ENCODE measurements at places on chromosomes 3 and 15.
A peak's percentile ranks its signal among the peaks of the same experiment; 100 is the strongest.

DNA sequence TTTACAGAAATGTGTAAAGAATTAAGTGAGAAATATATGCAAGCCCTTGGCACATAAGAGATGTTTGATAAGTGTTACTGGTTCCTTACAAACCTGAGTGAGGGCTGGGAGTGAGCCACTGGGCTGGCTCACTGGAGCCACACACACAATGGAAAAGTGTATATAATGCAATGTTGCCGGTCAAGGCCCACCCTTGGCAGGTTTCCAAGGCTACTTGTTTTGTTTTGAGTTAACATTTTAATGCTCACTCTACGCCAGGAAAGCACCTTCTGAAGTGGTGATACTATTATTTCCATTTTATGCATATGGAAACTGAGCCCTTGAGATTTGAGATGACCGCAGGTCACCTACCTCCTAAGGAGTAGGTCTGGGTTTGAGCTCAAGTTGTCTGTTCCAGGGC, 71.8 kb upstream of the FHIT start:
- DNase-seq = no peak

DNA sequence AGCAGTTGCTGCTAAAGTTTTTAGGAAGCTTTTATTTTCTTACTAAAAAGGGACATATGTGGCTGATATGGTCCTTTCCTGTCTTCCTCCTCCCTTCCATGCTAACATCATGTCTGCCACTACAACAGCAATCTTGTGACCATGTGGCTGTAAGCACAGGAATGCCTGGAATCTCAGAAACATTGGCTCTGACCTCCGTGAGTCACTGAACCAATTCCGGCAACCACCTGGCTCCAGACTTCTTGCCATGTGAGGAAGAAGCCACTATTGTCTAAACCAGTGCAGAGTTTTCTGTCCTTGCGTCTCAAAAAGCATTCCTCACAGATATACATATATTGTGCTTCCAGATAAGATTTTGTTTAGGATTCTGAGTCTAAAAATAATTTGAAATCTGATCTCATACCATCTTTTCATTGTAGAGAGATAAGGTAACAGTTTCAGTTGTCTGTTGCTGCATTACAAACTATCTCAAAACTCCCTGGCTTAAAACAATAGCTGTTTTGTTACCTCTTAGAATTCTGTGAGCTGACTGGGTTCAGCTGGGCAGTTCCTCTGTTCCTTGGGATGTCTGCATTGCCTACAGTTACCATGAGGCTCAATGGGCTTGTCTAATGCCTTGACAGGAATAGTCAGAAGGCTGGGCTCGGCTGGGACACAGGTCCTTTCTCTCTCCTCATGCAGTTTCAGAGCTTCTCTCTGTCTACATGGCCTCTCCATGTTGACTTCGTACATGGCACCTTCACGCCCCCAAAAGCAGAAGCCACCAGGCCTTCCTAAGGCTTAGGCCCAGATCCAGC, 77.3 kb upstream of the MAGI1 start:
- no peak for DNase-seq

DNA sequence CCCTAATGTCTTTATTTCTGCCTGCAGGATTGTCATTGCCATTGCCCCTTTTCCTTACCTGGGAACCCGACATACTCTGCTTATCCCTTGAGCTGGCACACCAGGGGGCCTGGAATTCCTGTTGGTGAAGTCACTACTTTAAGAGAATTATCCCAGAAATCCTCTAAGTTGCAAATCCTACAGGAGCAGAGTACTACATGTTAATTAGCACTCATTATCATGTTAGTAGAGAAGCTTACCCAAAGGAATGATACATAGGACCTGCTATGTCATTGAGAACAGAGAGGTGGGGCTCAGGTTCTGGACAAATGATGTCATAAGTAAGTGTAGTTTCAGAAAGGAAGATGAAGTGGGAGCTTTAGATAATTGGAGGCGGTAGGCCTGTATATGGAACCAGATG, 27.4 kb downstream of the SCG5 start:
- DNase-seq = no peak

DNA sequence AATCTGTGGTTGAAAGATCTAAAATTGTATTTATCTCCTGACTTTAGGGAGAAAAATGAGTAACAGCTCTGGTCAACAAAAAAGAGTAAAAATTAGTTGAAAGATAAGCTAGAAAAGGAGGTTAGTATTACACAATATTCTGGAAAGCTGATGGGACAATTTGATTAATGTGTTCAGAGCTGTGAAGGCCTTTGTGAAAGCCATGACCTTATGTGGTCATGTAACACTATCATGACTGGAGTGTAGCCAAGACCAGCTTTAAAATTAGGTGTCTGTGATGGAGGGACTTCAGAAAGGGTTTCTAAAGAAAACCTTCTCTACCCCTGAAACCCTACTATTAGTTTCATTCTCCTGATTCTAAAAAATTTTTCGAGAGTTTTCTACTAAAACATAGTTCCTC, 127.2 kb downstream of the NFKBIZ start:
- no peak for DNase-seq

GRCh38 chr3:156264771-156265170, 144.4 kb downstream of the KCNAB1 start:
- no peak for DNase-seq

- no peak for DNase-seq
Observed at GRCh38 chr15:66773129-66773873, 71.3 kb downstream of the SMAD6 start.

- DNase-seq = no peak
Observed at GRCh38 chr15:67968564-67968963, 85.6 kb upstream of the PIAS1 start.

GRCh38 chr3:66001626-66002025, 37.1 kb downstream of the MAGI1 start:
- DNase-seq = no peak

DNA sequence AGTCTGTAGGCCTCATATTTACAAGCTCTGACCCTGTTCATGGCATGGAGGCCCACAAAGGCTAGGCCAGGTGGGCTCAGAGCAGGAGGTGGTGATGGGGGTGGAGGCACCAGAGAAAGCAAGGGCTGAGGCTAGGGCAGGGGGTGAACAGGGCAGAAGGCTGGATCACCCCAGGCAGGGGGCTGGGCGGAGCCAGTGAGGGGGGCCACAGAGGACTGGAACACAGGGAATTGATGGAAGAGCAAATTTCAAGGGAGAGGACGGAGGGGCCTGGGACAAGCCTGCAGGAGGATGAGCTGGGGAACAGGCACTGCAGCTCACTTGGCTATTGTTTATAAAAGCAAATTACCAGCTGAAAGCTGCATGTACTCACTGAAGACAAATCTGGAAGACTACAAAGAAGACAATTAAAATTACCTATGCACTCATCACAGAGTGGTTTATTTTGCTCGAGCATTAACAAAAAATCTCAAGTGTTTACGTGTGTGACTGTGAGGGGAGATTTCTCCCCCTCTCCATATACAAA, 11.0 kb downstream of the TNFAIP8L3 start:
- DNase-seq = no peak

GRCh38 chr3:21860657-21861056, 109.6 kb upstream of the ZNF385D start:
- DNase-seq = no peak

- DNase-seq = no peak
Observed at GRCh38 chr3:64612082-64612860, 75.5 kb downstream of the ADAMTS9 start.

DNA sequence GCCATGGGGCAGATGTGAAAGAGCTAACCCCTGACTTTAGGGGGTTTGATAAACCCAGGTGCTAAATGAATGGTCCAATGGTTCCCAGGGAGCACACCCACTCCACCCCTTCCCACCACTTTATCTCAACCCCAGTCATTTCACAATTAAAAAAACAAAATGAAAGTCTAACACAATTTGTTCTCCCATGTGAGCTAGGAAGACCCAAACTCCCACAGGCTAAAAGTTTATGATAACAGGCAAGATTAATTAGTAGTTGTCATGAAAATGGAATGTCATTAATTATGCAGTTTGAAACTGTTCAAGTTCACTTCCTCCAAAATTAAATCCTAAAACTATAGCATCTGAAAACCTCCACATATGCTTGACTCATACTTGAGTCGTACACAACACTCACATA, 63.3 kb upstream of the TPM1 start:
- no peak for DNase-seq

DNA sequence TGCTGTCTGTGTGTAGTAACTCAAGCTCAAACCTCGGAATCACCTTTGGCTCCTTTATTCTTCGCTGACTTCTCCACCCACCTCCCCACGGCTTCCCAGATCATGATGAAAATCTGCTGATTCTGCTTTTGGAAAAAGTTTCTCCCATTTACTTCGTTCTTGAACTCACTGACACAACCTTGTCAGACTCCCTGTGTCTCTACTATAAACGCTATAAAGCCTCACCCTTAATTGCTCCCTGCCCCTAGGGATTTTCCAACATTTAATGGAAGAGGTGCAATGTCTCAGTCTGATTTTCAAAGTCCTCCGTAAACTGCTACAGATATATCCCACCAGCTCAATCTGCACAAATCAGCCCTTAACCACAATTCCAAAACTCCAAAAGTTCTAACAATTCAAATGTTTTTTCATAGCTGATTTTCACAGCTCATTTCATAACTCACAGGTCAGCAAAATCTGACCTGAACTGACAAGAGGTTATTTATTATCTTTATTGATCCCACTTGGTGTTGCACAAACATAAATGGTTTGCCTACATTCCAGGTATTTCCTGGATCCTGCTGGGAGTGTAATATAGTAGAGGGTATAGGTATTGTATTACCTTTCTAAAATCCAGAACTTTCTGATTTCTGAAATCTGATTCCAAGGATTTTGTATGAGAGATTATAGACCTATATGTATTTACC, 129.4 kb downstream of the PLD1 start:
- DNase-seq = no peak

- no peak for DNase-seq
Observed at GRCh38 chr3:125003369-125003853, 52.4 kb downstream of the HEG1 start.

GRCh38 chr3:52704611-52705437, 767 bp downstream of the GLT8D1 start:
- DNase-seq = no peak

GRCh38 chr3:183768114-183768513, 57.3 kb downstream of the MAP6D1 start:
- no peak for DNase-seq

GRCh38 chr3:51942603-51943450, 664 bp downstream of the PARP3 start:
- DNase-seq = peak; percentile 56

DNA sequence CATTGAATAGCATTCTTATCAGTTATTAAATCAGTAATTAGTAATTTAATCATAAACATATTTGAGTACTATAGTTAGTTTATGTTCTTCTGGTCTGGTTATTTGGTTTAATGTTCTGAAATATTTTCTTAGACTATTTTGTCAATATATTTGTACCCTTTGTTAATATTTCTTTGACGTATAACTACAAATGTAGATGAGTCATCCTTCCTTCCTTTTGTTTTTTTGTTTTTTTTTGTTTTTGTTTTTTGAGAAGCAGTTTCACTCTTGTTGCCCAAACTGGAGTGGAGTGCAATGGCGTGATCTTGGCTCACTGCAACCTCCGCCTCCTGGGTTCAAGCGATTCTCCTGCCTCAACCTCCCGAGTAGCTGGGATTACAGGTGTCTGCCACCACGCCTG, 17.4 kb upstream of the EIF3J start:
- no peak for DNase-seq

DNA sequence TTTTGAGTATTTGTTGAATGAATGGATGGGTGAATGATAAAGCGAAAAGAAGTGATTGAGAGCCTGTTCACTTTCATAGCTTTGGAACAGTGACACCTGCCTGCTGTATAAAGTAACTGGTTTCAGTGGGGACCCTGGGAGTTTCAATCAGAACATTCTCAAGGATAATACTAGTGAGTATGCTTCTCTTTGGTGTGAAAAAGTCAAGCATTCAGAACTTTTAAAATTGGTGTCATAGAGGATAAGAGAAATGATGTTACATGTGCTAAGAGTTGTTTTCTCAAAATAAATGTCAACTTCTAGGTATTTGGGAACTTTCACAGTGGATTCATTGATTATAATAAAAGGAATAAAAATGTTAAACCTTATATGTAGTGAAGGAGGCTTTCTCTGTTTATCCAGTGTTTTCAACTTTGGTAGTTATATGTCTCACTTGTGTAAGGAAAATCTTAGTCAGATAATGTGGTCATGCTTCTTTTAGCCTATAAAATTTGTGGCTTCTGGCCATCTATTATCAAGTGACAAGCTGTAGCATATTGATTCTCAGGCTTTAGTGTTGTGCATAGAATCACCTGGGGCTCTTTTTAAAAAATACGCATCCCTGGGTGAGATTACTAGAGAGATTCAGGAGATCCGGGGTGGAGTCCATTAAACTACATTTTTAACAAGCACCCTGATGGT, 11.9 kb downstream of the LRCH3 start:
- DNase-seq = no peak

GRCh38 chr15:59317211-59317610, 55.5 kb downstream of the MYO1E start:
- DNase-seq = no peak

- no peak for DNase-seq
Observed at GRCh38 chr15:98743177-98743576, 94.8 kb downstream of the IGF1R start.

DNA sequence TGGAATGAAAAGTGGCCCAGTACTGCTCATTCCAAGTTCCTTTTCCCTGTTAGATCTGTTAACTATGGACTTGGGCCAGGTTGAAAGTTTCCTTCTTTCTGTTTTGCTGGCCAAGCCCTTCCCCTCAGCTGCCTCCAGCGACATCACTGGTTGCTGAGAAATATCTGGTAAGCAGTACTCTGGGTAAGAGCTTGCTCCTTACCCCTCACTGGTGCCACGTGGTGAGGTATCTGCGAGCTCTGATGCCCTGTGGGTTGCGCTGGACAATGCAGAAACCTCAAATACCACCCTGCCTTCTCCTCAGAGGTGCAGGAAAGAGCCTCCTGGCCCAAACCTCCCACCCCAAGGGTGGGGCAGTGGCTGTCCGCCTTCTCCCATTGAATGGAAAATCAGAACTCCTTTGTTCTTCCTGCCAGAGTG, 42.9 kb upstream of the APH1B start:
- no peak for DNase-seq

GRCh38 chr3:4716266-4716665, 223.1 kb downstream of the ITPR1 start:
- DNase-seq = no peak

DNA sequence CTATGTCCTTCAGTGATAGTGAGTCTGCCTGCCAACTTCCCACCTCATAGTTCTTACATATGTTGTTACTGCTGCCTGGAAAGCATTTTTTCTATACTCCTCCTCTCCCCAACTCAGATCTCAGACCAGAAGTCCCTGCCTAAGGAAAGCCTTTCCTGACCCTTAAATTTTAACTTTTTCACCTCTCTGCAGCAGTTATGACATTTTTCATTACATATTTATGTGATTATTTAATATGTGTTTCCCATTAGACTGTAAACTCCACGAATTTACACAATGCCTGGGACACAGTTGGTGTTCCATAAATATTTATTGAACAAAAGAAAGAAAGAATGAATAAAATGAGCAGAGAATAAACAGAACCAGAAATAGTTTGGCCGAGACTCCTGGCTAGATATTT, 125.5 kb downstream of the MITF start:
- no peak for DNase-seq

- DNase-seq = no peak
Observed at GRCh38 chr15:84023636-84024035, 211.9 kb upstream of the GOLGA6L4 start.

- DNase-seq = no peak
Observed at GRCh38 chr3:8320711-8321458, 180.7 kb upstream of the LMCD1 start.
